ENCODE measurements at places on chromosomes 11 and 22.

- DNase-seq = no peak
Measured at GRCh38 chr11:128771102-128771501, 77.2 kb downstream of the FLI1 start.

DNA sequence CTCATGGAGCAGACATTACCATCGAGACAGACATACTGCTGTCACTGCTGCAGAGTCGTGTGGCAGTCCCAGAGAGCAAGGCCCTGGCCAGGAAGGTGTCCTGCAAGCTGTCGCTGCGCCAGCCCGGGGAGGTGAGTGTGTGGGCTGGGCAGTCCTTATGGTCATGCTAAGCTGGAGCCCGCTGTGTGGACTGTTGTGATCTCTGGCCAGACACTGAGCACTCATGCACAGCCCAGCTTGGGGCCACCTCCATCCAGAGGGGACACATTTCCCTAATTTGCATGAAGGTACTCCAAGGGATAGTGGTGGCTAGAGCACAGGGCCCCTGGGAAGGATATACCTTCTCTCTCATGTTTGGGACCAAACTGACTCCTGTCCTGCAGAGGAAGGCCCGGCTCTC lies 9.6 kb downstream of the ANKK1 start:
- no peak for DNase-seq

DNA sequence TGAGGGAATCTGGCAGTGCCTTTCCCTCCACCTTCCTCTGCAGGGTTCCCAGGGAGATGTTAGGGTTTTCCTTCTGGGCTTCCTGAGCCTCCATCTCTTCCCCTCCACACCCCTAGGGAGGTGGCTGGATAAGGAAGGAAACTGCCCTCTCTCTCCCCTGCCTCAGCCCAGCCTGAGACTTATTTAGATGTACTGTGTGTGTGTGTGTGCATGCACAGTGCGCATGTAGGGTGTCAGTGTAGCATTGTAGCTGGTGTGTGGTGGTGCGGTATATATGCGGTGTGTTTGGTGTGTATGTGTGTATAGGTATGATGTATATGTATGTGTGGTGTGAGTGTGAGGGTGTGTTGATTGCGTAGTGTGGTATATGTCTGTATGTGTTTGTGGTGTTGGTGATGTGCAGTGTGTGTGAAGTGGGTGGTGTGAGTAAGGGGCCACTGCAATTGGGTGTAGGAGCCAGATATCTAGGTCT lies 1.5 kb downstream of the FXYD6 start:
- DNase-seq = no peak

DNA sequence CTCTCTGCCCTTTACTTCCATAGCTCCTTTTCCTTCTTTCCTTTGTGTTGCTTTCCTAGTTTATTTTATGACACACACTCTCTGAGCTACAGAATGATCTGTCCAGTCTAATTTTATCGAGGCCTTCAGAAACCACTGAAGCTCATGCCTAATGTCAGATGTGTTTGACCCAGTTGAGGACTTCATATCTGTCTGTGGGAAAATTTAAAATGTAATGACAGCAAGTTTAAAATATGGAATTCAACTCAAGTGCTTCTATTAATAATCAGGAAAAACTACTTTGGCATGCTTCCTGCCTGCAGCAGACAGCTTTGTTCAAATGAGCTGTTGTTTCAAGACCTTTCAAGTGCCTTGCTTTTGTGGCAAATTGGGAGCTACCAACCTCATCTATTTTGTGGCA lies 261.8 kb upstream of the MTNR1B start:
- no peak for DNase-seq

- no peak for DNase-seq
Measured at GRCh38 chr22:16793831-16794230, 31.4 kb downstream of the XKR3 start.

DNA sequence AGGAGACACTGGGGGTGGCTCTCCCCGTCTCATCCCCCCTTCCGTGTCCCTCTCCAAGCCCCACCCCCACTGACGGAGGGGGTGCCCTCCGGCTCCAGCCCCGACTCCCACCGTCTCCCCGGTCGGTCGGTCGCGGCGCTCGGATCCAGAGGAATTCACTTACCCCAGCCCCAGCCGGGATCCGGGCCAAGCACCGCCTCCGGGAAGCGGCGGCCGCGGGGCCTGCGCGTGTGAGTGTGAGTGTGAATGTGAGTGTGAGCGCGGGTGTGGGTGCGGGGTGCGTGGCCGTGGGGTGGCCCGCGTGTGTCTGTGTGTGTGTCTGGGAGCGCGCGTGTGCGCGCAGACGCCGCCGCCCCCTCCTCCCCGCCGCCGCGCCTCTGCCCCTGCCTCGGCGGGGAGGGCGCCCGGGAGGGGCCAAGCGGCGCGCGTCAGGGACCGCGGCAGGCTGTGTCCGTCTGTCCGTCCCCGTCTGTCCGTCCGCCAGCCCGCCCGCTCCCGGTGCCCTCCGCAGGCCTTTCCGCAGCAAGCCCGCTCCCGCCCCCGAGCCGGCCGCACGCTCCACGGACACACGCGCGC lies at the start of gene ELFN2:
Gene ELFN2 (minus strand): TSS at position 345 of the 576 bp plus-strand sequence. CDS start 51,945 bp downstream, outside the sequence.
- DNase-seq = no peak

- no peak for DNase-seq
Measured at GRCh38 chr11:59076876-59077571, 9.1 kb upstream of the GLYATL1B start.

DNA sequence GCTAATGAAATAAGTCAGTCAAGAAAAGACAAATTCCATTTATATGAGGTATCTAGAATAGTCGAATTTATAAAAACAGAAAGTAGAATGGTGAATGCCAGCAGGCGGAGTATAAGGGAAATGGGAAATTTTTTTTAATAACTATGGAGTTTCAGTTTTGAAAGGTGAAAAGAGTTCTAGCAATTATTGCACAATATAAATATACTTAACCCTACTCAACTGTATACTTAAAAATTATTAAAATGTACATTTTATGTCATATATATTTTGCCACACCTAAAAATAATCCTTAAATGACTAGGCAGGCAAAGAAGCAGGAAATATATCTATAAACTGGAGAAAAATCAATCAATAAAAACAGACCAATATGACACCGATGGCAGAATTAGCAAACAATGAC lies 196.5 kb upstream of the UBASH3B start:
- DNase-seq = no peak

DNA sequence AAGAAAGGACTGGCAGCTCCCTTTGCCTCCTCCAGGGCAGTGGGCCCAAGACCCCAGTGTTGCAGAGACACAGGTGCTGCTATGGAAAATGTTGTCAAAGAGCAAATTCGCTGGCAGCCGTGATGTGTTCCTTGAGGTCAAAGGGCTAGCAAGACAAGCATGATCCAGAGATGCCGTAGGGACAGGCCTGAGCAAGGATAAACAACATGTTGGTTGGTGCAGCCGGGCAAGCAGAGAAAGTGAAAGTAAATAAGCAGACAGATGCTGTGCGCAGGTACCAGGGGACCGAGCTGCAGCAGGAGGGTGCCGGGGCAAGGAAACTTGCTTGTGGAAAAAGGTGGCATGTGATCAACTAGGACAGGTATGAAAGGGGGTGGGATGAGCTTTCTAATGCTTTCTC lies 125.5 kb upstream of the NECTIN1 start:
- DNase-seq = no peak

DNA sequence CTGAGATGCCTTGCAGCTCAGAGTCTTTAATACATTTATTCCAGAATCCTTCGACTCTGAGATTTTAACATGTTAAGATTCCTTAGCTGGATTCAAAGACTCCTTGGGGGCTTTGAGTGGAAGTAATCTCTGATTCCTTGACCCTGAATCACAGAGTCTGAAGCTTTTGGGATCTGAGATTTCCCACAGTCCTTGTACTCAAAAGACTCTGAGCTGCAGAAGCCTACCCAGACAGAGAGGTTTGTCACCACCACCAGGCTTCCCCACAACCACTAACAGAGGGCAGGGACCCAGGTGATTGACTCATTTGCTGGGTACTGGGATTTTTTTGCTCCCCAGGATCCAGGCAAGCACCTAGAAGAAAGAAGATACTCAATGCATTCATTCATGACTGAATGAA lies 1.4 kb upstream of the SERPINH1 start:
- DNase-seq = no peak

DNA sequence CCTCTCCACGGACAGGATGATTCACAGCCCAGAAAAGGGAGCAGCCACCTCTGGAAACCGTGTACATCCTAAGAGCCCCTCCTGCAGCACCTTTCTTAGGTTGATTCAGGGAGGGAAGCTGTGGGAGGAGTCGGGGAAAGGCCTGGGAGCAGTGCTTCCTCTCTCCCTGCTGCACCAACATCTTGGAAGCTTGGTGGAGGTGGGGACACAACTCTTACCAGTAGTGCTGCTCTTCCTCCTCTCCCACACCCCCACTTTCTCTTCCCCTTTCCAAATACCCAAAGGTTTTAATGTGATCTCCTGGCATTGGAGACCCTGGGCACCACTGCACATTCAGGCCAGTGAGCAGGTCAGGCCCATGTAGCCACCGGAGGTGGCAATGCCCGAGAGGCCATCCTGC lies 46.4 kb upstream of the HORMAD2 start:
- DNase-seq = no peak

GRCh38 chr22:23380230-23380573 lies 199.9 kb downstream of the IGLL1 start:
- DNase-seq = no peak

DNA sequence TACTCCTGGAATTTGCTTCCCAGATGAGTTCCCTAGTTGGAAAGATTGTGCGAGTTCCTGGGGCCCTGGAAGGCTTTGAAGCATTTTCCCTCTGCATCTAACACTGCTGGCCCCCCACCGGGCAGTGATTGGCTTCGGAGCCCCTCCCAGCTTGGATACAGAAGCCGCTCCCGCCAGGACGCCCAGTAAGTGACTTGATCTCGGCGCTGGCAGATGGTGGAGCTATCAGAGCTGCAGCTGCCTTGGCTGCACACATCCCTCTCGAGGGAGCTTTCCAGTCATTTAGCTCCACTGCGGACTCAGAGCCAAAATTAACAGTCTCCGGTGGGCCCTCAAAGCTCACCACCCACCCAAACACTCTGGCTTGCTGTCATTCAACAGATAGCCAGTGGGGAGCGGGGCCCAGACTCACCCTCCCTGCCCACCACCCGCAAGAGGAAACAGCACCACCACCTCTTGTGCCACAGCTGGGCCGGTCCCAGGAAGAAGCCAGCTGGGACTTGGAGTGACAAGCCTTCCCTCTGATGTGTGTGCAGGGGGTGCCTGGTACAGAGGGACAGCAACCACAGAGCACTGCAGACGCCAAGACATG lies 162.3 kb downstream of the TRIM29 start:
- no peak for DNase-seq

GRCh38 chr11:118851970-118852369 lies 31.7 kb upstream of the CXCR5 start:
- no peak for DNase-seq

GRCh38 chr22:49039625-49040024 lies 788.0 kb downstream of the BRD1 start:
- DNase-seq = no peak

- DNase-seq = no peak
Measured at GRCh38 chr22:23244690-23245044, 64.4 kb downstream of the BCR start.

DNA sequence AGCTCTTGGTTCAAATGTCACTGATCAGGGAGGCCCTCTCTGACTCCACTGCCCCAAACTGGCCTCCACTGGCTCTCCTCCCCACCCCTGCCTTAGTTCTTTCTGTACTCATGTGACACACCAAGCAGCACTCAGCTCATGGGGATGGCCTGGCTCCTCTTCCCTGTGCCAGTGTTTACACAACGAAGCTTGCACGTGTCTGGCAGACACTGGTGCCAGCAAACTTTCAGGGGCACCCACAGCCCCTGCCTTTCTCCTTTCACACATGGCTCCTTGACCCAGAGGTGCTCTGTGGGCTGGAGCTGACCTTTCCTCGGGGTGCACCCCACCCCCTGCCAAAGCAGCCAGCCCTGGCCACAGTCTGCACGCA lies 37.6 kb upstream of the PARVG start:
- no peak for DNase-seq

- peak; percentile 45 for DNase-seq
Measured at GRCh38 chr11:86784241-86784681, 16.1 kb upstream of the PRSS23 start.

DNA sequence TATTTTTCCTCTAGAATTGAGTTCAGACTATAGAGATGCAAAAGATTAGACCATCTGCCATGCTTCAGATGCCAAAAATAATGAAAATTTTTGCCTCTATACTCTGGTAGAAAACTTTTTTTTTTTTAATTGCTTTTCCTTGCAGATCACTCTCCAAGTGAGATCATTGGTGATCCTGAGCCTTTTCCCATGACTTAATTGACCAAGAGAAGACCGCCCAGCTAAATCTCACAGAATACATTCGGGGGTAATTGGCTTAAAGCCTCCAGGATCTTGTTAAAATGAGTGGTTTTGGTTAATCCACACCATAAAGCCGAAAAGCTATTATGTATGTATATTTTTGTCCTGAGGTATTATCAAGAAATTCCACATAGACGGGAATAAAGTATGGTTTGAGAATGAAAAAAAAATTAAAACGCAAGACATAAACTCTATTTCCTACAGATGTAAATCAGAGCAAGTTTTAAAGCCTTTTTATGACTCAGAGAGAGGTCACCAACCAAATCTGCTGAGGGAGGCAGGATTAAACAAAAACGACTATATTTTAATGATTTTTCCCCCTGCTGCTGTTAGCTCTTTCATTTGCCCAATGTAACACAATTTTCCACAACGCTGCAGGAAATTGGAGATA lies 64.0 kb downstream of the PARVA start:
- no peak for DNase-seq

- no peak for DNase-seq
Measured at GRCh38 chr11:35344681-35345574, 74.4 kb downstream of the SLC1A2 start.

- no peak for DNase-seq
Measured at GRCh38 chr11:131077340-131077739, 161.1 kb upstream of the SNX19 start.

GRCh38 chr22:48498526-48499331 lies 1328.9 kb downstream of the BRD1 start:
- DNase-seq = no peak

- no peak for DNase-seq
Measured at GRCh38 chr11:35484435-35484834, 41.0 kb downstream of the PAMR1 start.

DNA sequence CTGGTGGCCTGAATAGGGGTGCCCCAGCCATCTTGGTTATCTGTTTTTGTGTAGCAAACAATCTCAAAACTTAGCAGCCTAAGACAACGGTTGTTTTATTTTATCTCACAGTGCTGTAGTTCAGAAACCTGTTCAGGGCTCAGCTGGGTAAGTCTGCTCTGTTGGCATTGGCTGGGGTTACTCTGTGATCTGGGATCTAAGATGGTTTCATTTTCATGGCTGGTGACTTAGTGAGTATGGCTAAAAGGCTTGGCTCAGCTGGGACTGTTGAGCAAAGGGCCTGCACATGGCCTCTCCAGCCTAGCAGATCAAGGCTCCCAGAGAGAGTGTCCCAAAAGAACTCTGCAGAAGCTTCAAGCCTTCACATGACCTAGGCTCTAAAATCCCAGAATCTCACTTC lies 60.8 kb upstream of the POU2AF1 start:
- DNase-seq = no peak
